ENCODE measurements at places on chromosomes 3 and 15. TPM values are rescaled to one million over a fixed set of nuclear protein-coding genes. Genes with fewer than 3 reads are reported as not detected.

The SNTN gene
- not detected for total RNA-seq

The TBCCD1 gene
- total RNA-seq: 18.1 TPM

The SEC62 gene
- total RNA-seq: 25.8 TPM

The FOXB1 gene
- total RNA-seq: not detected

The GOLGA6L7 gene
- not detected for total RNA-seq

The ROBO2 gene
- not detected for total RNA-seq

The LRRC49 gene
- 14.5 TPM for total RNA-seq

The CCDC33 gene
- total RNA-seq: 1.1 TPM

The PBRM1 gene
- 51.4 TPM for total RNA-seq

The MAP2K5 gene
- 4.1 TPM for total RNA-seq

The GP5 gene
- total RNA-seq: not detected

The KBTBD12 gene
- not detected for total RNA-seq

The EHD4 gene
- total RNA-seq: 43.4 TPM
